ENCODE measurements at places on chromosomes 6 and 20. TPM values are rescaled to one million over a fixed set of nuclear protein-coding genes. Genes with fewer than 3 reads are reported as not detected.

CFAP61 gene
- 0.32 TPM for total RNA-seq

GSTA4 gene
- 35.9 TPM for total RNA-seq

PRR18 gene
- total RNA-seq: not detected

GINS1 gene
- total RNA-seq: 1.5 TPM

NT5E gene
- total RNA-seq: 1,188 TPM

DNAH8 gene
- total RNA-seq: not detected

NOX3 gene
- total RNA-seq: not detected

TMEM74B gene
- total RNA-seq: not detected

CPNE5 gene
- 0.30 TPM for total RNA-seq

SLC22A23 gene
- 0.59 TPM for total RNA-seq

CLDN20 gene
- not detected for total RNA-seq

NKX2-2 gene
- not detected for total RNA-seq

PBOV1 gene
- not detected for total RNA-seq

WFDC2 gene
- not detected for total RNA-seq

CALHM4 gene
- total RNA-seq: not detected

TPD52L1 gene
- total RNA-seq: 64.7 TPM

MYB gene
- total RNA-seq: 4.0 TPM

CYP39A1 gene
- not detected for total RNA-seq

HCRTR2 gene
- total RNA-seq: not detected

NHLRC1 gene
- total RNA-seq: 2.1 TPM

SLC32A1 gene
- total RNA-seq: not detected

NHSL1 gene
- 7.4 TPM for total RNA-seq

GPX5 gene
- not detected for total RNA-seq

TREM2 gene
- total RNA-seq: 0.14 TPM

PAK5 gene
- total RNA-seq: not detected

TTLL9 gene
- not detected for total RNA-seq

MKKS gene
- 8.6 TPM for total RNA-seq

SPATA25 gene
- total RNA-seq: 1.1 TPM

CCN2 gene
- 176 TPM for total RNA-seq

GRM4 gene
- 0.30 TPM for total RNA-seq

PTK6 gene
- 0.18 TPM for total RNA-seq

JPH2 gene
- total RNA-seq: 10.4 TPM

NINL gene
- 9.5 TPM for total RNA-seq

TMC2 gene
- not detected for total RNA-seq

BMP7 gene
- not detected for total RNA-seq
